ENCODE measurements at places on chromosomes 4 and X.
A peak's percentile ranks its signal among the peaks of the same experiment; 100 is the strongest.

DNA sequence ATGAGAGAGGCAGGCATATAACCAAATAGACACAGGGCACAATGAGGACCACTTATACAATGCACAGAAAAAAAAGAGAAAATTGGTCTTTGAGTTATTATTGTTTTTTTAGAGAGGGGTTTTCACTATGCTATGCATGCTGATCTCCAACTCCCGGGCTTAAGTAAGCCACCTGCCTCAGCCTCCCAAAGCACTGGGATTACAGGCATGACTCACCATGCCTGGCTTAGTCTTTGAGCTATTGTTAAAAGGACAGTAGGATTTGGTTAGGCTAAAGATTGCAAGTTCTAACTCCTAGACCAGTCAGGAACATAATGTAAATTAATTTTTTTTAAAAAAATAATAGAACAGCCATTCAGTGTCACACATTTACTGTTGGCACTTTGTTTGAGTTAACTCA is 340.1 kb downstream of the GPAT3 start:
- DNase-seq, result no peak

- no peak for DNase-seq
Observed at GRCh38 chr4:138492176-138492575, 250.0 kb upstream of the SLC7A11 start.

DNA sequence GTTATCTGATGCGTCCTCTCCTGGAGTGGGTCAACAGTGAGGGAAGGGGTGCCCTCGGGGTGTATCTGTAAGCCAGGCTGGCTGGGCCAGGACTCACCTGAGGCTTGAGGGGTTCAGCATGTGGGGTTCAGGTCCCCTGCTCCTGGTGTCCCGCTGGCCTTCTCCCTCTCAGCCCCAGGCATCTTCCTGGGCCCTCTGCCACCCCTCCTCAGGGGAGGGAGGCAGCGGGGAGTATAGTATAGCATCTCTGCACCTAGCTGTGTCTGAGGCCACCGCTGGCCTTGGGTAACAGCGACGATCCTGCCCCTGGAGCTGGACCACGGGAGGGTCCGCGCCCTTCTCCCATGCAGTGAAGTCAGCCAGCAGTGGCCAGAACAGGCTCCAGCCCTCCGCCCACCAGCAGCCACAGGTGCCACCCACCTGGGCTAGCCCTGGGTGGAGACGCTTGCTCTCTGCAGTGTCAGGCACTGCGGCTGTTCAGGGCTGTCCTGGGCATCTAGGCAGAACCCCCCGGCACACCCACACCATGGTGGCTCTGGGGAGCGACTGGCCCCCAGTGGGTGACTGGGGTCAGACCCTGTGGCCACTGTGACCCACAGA is 110.7 kb upstream of the NKX1-1 start:
- DNase-seq, result no peak

DNA sequence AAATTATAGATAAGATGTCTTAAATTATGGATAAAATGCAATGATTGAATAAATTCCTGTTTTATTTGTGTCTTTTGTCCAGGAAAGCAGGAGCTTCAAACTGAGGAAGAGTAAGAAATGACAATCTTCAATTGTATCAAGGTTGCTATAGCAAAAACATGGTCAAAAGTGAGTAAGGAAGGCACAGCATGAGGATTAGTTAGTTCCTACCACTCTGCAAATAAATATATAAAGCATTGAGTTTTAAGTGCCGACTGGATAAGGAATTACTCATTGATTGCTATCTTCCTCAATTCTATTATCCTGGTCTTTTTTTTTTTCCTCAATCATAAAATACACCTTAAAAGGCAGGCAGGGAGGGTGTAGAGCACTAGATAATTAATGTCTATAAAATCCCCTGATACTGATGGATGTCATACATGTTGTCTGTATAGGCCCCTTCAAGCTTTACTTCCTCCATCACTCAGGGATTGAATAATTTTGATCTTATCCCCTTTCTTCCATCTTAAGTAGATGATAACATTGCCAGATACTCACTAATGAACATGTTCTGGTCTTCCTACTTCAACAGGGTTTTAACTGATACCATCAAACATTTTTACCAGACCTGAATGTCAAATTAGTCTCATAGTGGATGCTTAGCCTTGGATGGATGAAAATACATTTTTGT is 86.6 kb downstream of the MID1 start:
- no peak for DNase-seq

GRCh38 chrX:151151665-151152267 is 24.6 kb upstream of the GPR50 start:
- peak; percentile 21 for DNase-seq

GRCh38 chrX:15240414-15240813 is 29.5 kb downstream of the ASB9 start:
- no peak for DNase-seq

GRCh38 chr4:148874331-148874730 is 432.1 kb upstream of the NR3C2 start:
- no peak for DNase-seq

DNA sequence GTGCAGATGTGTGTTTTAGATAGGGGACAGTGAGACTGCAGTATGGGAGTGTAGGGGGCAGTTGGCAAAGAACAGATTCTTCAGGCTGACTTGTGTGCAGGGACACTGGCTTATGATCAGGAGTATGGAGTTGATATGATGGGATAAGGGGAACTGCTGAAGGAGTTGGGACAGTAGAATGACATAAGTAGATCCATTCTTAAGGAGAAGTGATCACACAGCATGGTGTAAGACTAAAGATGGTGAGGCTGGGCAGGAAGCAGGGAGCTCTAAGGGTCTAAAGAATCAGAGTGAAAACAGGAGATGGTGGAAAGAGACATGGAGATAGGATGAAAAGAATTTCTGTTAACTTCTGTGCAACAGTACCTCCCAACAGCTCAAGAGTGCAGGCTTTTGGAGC is 70.7 kb downstream of the REELD1 start:
- DNase-seq, result no peak

GRCh38 chr4:124224256-124224655 is 488.3 kb downstream of the ANKRD50 start:
- no peak for DNase-seq

All from tibial artery (tissue), 4 donors.